ENCODE measurements at places on chromosomes 5 and 9. TPM values are rescaled to one million over a fixed set of nuclear protein-coding genes. Genes with fewer than 3 reads are reported as not detected.

GRCh38 chr5:72328172-72328571, 8.0 kb downstream of the PTCD2 start:
- peaks cover 30% of the 10 kb centered on the region for H3K36me3 ChIP-seq
- H3K4me1 ChIP-seq: no peaks in the 10 kb centered on the region
- no peak for DNase-seq
- no peak overlapping the region for H3K4me3 ChIP-seq
- no peak overlapping the region for H3K27ac ChIP-seq

MRPS2 gene
- total RNA-seq: 76.2 TPM

DNA sequence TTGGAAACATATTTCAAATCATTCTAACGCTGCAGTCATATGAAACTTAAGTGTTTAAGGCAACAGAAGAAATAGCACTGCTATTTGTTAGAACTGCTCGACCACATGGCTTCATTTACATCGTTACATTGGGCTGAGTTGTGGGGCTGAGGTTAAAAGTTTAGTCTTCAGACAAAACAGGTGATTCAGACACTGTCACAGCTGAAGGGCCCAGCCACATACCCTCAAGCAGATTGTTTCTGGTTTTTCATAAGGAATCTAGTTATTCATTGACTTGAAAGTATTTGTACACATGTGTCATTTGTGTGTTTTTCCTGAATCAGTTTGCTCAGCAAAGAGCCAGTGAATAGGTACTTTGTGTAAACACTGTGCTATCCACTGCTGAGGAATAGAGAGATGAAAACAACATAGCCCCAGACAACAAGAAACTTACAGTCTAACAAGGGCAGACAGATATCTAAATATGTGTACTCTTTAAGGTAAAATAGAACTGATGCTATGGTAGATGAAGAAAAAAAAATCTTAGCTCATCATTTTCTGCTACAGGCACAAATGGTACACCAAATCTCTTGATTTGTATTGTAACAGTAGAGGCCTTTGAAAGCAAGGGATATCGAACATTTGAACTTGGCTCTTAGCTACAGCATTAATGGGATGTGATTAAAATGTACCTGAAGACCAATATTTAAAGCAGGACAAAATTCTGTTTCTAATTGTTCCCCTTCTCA, 357.6 kb upstream of the RPS23 start:
- H3K27ac ChIP-seq: no peak overlapping the region
- no peaks in the 10 kb centered on the region for H3K27me3 ChIP-seq

DNA sequence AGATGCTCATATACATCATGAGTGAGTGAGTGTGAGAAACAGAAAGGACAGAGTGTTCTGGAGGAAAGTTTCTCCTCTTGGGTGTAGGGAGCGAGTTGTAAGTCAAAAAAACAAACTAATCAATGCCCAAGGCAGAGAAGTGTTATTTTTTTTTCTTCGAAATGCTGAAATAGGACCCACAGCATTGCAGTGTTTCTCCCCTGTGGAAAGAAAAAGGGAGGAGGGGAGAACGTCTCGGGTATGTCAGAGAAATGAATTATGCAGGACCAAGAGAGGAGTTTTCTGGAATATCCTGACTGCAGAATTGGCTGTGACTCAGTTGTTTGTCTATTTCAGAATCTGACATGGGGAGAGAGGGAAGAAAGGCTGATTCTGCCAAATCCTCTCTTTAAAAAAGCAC, 337.9 kb upstream of the RFX3 start:
- no peaks in the 10 kb centered on the region for H3K4me1 ChIP-seq
- DNase-seq: peak; percentile 20
- no peak overlapping the region for H3K4me3 ChIP-seq
- no peaks in the 10 kb centered on the region for H3K36me3 ChIP-seq

- no peaks in the 10 kb centered on the region for H3K4me1 ChIP-seq
- no peak overlapping the region for H3K4me3 ChIP-seq
- no peak overlapping the region for H3K27ac ChIP-seq
- H3K27me3 ChIP-seq: no peaks in the 10 kb centered on the region
- peaks cover 8% of the 10 kb centered on the region for H3K36me3 ChIP-seq
These were observed 7.4 kb downstream of the ARSK start for GRCh38 chr5:95562282-95562681.

DNA sequence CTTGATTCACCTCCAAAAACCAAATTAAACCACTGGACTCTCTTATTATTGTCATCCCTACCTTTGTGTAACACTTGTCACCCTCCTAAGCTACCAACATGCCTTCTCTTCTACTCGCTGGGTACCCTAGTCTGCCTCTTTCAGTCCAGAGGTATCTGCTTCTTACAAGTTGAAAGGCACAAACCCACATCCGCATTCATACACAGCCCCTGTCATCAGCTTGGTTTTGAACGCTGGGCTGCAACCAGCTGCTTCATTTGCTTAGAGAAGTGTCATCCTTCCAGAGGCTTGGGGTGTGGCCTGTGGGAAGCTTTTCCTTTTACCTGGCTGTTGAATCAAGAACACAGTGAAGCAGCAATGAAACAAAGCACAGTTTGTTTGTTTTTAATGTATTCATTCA, 138.8 kb upstream of the WWC1 start:
- no peaks in the 10 kb centered on the region for H3K36me3 ChIP-seq
- H3K27me3 ChIP-seq: no peaks in the 10 kb centered on the region
- H3K27ac ChIP-seq: no peak overlapping the region
- no peaks in the 10 kb centered on the region for H3K4me1 ChIP-seq
- H3K4me3 ChIP-seq: no peak overlapping the region

CYSRT1 gene
- total RNA-seq: 5.8 TPM

BRINP1 gene
- 8.2 TPM for total RNA-seq

GRCh38 chr5:150286820-150287219, 2.8 kb downstream of the CAMK2A start:
- peaks cover 10% of the 10 kb centered on the region for H3K27me3 ChIP-seq
- H3K4me1 ChIP-seq: no peaks in the 10 kb centered on the region
- peak; percentile 66 for DNase-seq
- no peak overlapping the region for H3K4me3 ChIP-seq

- no peak overlapping the region for H3K4me3 ChIP-seq
- peaks cover 8% of the 10 kb centered on the region for H3K36me3 ChIP-seq
- no peak overlapping the region for H3K27ac ChIP-seq
- no peaks in the 10 kb centered on the region for H3K4me1 ChIP-seq
- no peak for DNase-seq
- no peaks in the 10 kb centered on the region for H3K27me3 ChIP-seq
These were observed 167.7 kb downstream of the TARS1 start for GRCh38 chr5:33608344-33609041.

LRRC14B gene
- total RNA-seq: 3.6 TPM

SOX30 gene
- total RNA-seq: 0.07 TPM

MAP1B gene
- total RNA-seq: 258 TPM

- no peaks in the 10 kb centered on the region for H3K4me1 ChIP-seq
- H3K4me3 ChIP-seq: no peak overlapping the region
- no peak for DNase-seq
- H3K36me3 ChIP-seq: no peaks in the 10 kb centered on the region
- no peaks in the 10 kb centered on the region for H3K27me3 ChIP-seq
These were observed 202.5 kb downstream of the GDNF start for GRCh38 chr5:37637165-37637845.

GRCh38 chr9:80491086-80491696, 919.4 kb downstream of the TLE4 start:
- H3K4me3 ChIP-seq: no peak overlapping the region

DNA sequence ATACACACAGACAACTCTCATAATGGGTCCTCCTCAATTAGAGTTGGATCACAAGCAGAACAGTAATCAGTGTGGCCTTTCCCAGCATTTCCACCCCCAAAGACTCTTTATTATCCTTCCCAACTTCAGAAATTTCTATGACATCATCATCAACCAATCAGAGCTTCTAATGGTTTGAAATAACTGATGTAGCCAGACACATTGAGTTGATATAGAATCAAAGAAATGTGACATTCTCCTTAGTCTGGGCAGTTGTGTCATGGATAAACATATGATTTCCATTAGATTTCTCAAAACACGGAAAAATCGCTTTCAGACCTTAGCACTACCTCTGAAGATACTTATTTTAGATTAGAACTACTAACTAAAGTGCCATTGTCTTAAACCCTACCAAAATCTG, 75.7 kb upstream of the NFIB start:
- no peaks in the 10 kb centered on the region for H3K4me1 ChIP-seq
- H3K4me3 ChIP-seq: no peak overlapping the region
- no peak for DNase-seq
- H3K27me3 ChIP-seq: no peaks in the 10 kb centered on the region

SPAG8 gene
- 2.9 TPM for total RNA-seq

DNA sequence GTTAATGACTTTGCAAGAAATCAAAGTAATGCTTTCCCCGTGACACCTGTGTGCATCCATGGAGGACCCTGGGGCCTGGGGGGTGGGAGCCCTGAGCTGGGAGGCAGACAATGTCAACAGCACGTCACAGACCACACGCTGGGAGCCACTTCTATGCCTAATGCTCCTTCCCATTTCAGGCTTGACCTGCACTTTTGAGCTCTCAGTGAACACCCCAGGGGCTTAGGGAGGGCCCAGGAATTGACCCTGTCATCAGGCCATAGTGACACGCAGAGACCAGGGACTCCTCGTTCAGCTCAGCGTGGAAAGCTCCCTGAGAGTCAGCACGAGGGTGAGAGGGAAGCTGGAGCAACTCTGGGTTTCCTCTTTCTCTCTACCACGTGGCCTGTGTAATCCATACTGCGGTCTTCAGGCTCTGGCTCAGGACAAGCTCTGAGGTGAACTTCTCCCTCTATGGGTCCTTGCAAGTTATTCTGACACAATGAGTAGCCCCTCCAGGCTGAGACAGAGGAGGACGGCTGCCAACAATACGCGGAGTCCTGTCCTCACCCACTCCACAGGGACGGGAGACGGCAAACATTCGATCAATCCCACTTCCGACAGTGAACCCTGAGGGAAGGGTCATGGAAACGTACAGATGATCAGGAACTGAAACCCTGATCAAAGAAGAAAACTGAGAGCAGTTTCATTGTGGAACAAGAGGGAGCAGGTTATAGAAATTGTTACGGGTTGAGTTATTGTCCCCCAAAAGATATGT, 130.8 kb upstream of the IRX4 start:
- peaks cover 44% of the 10 kb centered on the region for H3K4me1 ChIP-seq
- peak; percentile 71 for DNase-seq
- no peaks in the 10 kb centered on the region for H3K27me3 ChIP-seq

DNA sequence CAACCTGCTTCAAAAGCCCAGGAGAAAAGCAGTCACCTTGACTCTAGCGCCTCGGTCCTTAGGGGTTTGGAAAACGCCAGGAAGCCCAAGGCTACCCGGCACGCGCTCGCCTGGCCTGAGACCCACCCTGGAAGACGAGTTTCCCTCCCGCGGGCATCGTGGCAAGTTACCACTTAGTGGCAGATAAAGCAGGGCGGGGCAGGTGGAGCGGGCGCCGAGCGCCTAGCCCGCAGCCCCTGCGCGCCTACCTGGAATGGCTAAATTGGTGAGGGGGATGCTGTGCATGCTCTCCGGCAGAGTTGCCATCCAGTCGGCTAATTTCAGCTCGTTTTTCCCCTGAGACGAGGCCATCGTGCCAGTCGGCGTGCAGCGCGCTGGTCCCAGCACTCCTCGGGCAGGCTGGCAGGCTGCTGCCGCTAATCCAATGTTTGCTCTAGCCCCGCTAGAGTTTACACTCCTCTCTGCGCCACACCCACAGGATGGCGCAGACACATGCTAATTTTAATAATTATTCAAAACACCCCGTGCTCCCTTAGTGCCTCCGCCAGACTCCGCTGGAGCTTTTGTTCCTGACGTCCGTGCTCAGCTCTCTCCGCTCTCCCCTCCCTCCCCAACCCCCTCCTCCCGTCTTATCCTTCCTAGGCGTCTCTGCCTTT, at the start of gene PLCXD3:
Gene PLCXD3, minus strand, starts transcription at position 426 of the 656 bp plus-strand sequence. Its CDS starts 75 bp downstream, at position 351.
- peaks cover 6% of the 10 kb centered on the region for H3K4me1 ChIP-seq
- H3K27me3 ChIP-seq: no peaks in the 10 kb centered on the region
- H3K4me3 ChIP-seq: peak within 1 kb of the TSS; percentile 68
- H3K36me3 ChIP-seq: no peaks in the 10 kb centered on the region
- DNase-seq: peak; percentile 88

- no peaks in the 10 kb centered on the region for H3K4me1 ChIP-seq
- DNase-seq: no peak
- H3K36me3 ChIP-seq: no peaks in the 10 kb centered on the region
- H3K27ac ChIP-seq: no peak overlapping the region
These were observed 23.2 kb downstream of the CCDC125 start for GRCh38 chr5:69309380-69309779.

GRCh38 chr5:132746954-132747615, at the start of gene CCNI2:
Gene CCNI2, plus strand, starts transcription at chr5:132747426. Its CDS starts 70 bp downstream, at chr5:132747496.
- H3K36me3 ChIP-seq: no peaks in the 10 kb centered on the region
- DNase-seq: peak; percentile 25
- no peaks in the 10 kb centered on the region for H3K4me1 ChIP-seq
- H3K27ac ChIP-seq: no peak within 1 kb of the TSS
- peak within 1 kb of the TSS; percentile 31 for H3K4me3 ChIP-seq

DNA sequence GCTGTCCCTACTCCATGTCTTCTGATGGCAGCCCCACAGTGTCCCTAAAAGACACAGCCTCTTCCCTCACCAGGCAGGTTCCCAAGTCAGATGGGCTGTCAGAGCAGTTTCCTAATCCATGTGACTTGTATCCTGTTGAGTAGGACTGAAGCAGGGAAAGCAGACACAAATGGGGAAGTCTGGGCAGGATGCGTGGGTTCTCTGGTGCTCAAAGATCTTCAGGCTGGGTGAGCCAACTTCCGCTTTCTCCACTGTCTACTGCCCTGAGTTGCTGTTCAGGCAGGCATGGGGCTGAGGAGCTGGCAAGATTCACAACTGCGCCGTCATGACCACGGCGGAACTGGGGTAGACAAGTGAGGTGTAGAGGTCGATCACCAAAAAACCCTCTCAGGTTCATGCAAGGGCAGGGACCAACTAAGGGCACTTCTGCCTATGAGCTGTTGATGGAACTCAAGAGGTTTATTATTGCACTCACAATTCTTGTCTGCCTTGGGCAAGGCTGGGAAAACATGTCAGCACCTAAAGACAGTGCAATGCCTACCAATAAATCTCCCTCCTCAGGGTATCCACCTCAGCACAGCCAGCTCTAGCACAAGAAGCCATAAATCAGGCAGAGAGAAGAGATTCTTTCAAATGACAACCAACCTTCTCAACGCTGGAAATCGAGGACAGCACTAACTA, 83.4 kb downstream of the RAPGEF1 start:
- peaks cover 36% of the 10 kb centered on the region for H3K4me1 ChIP-seq
- no peak for DNase-seq
- H3K36me3 ChIP-seq: no peaks in the 10 kb centered on the region
- H3K27me3 ChIP-seq: no peaks in the 10 kb centered on the region

GRCh38 chr9:37197158-37198038, 77.0 kb downstream of the ZCCHC7 start:
- H3K4me3 ChIP-seq: no peak overlapping the region
- H3K36me3 ChIP-seq: no peaks in the 10 kb centered on the region
- DNase-seq: peak; percentile 52
- peaks cover 68% of the 10 kb centered on the region for H3K4me1 ChIP-seq

GRCh38 chr9:129038109-129038852, 1.9 kb downstream of the MIGA2 start:
- no peak overlapping the region for H3K4me3 ChIP-seq
- H3K36me3 ChIP-seq: peaks cover 11% of the 10 kb centered on the region
- H3K27me3 ChIP-seq: no peaks in the 10 kb centered on the region
- DNase-seq: no peak
- no peak overlapping the region for H3K27ac ChIP-seq

GRCh38 chr5:81718300-81718699, 32.6 kb downstream of the SSBP2 start:
- DNase-seq: peak; percentile 42
- no peaks in the 10 kb centered on the region for H3K27me3 ChIP-seq
- H3K36me3 ChIP-seq: no peaks in the 10 kb centered on the region
- H3K4me1 ChIP-seq: peaks cover 39% of the 10 kb centered on the region
- no peak overlapping the region for H3K4me3 ChIP-seq

All from cardiac muscle cell (in vitro differentiated cells and primary cell).